ENCODE measurements at places on chromosomes 6 and 20.

DNA sequence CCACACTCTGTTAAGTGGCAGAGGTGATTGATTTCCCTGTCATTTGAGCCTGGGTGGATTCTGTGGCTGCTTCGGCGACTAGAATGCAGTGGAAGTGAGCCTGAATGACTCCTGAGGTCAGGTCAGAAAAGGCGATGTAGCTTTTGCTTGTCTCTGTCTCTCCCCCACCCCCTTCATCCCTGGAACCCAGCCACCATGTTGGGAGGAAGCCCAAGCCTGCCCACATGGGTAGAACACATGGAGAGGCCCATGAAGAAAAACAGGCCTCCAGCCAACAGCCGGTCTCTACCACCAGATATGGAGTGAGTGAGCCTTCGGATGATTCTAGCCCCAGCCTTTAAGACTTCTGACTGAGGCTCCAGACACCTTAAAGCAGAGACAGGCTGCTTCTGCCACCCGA lies 181.0 kb downstream of the TFAP2C start:
- no peak for DNase-seq

DNA sequence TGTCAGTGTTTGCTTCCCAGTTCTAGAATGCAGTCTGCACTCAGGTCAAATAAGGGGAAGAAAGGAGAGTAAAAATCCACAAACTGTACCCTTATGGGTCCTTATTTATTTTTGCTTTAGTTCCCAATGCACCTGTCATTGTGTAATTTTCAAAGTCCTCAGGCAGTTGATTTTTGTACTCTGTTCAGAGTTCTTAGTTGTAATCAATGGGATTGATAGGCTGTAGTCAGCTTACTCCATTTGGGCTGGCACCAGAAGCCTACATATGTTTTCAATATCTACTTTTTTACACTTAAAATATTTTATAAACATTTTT lies 18.6 kb downstream of the AIG1 start:
- no peak for DNase-seq

GRCh38 chr6:90303039-90303438 lies 6.4 kb upstream of the BACH2 start:
- no peak for DNase-seq

DNA sequence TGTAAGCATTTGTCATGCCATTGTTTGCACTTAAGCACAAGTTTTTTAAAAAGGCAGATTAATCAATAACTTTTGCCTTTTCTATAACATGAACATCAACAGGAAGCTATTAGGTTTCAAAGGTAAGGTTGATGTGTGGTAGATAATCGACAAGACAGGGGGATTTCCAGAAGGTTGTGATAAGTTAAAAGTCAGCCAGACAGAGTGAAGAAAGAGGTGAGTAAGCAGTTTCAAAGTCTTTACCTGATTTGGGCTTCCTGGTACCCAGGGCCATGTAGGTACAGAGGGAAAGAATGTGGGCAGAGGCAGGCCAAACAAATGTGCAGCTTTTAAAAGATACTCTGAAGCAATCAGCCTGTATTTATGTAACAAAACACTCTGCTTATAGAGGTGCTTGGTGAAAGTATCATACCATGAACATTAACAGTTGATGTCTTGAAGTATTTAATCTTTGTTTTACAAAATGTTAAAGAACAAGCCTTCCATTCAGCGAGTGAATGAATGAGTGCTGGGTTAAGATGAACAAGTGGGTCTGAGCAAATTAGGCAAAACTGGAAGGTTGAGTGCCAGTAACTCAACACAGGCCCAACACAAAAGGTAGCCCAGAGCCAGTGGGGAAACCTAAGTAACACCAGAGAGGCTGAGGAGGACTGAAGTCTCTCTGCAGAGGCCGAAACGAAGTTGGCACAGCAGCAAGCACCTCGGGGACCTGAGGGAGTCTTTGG lies 60.2 kb downstream of the LRRC1 start:
- no peak for DNase-seq

DNA sequence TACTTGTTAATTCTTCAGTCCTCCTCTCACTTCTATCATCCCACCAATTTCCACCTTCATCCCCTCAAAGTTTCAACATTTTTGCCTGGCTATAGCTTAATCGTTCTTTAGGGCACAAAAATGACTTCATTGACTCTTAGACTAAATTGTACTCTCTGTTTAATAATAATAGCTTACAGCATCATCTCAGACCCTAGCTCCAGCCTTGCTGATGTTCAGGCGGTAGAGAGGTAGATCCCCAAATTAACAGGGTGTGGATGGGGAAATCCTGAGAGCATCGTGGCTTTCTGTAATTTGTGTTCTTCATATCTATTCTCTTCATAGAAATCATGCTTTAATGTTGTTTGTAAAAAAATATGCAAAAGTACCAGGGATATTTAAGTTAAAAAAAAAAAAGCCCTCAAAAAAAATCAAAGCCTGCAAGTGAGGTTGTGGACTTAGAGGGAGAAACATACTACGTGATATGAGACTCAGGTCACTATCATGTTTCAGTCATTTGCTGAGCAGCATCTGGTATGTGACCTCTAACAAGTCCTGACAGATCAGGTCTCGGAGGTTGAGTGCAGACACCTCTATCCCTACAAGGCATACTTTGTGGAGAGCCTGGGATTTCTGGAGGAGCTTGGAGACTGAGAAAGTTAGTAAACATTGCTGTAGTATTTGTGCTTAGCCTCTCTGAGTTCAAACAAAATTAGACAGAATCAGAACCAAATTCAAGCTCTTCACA lies 1063.3 kb upstream of the CITED2 start:
- no peak for DNase-seq

DNA sequence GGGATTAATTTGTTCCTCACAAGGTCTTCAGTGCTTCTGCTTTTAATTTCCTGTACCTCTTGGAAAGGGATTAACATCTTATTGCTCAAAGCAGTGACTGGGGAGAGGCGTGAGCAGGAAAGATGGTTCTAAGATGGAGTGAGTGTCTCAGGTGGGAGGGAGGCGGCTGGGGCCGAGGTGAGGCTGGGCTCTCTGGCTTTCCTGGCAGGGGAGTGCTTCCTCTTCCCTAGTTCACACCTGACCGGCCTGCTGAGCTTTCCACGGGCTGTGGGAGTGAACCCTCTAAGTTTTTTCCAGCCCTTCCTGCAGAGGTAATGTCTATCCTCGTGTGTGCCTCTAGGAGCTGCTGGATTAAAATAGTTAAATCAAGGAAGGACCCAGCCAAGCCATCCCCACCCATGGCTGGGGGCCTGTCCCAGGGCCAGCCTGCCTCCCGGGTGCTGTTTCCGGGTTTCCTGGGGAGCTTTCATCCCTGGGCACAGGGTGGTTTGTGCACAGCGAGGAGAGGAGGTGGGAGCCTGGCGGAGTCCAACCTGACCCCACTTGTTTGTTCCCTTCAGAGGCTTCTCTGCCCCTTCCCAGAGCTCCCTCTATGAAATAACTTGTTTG lies 179.1 kb downstream of the TFAP2C start:
- DNase-seq = no peak

DNA sequence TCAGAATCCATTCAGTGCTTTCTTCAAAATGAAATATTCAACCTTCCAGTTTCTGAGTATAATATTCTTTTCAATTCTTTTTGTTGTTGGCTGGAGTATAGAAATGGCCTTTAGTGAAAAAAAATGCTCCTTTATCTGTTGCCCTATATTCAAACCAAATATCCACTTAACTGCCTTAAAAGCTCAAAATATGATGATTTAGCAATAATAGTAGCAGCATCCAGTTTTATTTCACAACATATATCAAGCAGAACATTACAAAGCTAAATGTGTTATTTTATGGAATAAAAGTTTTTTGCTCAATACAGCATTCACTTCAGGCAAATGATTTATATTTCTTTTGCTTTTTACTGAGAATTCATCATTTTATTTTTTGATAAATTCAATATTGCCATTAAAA lies 322.4 kb upstream of the EYS start:
- no peak for DNase-seq

GRCh38 chr6:167815296-167815980 lies 11.3 kb upstream of the AFDN start:
- no peak for DNase-seq

DNA sequence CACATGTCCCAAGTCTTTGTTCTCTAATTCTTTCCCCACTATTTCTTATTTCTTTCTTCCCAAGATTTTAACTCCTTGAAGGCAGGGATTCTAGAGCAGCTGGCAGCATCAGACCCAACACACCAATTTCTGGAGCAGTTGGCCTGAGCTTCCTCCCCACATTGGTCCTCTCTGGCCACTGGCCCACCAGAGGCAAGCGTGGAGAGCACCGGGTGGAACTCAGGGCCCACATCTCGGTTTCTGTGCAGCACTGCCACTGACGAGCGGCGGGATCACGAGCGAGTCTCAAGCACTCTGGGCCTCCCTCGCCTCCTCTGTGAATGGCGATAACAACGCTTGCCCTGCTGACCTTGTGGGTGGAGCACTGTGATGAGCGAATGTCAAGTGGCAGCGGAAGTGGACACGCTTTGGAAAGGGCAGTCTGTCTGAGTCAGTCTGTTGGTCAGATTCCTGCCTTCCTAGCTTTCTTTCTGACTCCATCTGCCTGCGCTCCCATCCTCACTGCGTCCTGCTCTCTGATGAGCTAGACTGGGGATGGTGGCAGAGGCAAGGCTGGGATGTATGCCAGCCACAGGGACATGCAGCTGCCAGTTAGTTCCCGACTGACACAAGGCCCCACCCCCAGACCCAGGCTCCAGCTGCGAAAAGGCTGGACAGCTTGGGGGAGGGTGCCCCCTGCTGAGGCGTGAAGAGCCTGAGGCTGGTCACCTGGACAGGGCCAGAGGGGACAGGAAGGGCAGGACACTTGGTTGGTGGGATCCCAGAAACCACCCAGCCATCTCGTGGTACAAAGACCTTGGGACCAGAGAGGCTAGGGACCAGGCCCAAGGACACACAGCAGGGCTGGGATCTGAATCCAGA lies 4.5 kb upstream of the SPDEF start:
- no peak for DNase-seq

DNA sequence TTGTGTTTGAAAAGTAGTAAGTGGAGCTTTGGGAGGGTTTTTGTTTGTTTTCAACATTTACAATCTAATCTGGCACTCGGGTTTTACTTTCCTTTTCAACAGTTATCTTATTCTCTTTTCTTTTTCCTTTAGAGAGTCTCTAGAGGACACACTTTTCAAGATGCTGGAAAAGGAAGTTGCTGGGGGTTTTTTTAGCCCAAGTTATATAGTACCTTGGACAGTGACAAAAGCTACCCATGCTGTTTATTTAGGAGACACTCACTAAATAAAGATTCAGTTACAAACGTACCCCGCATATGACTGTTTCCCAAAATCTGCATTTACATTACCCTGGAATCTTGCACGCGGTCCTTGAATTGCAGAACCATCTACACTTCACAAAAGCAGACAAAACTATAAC lies 78.8 kb downstream of the MAP7 start:
- no peak for DNase-seq

- no peak for DNase-seq
Measured at GRCh38 chr6:26032340-26033084, 54.7 kb upstream of the HFE start.

GRCh38 chr20:54174457-54175175 lies 830 bp upstream of the CYP24A1 start:
- no peak for DNase-seq

- DNase-seq = no peak
Measured at GRCh38 chr20:63347081-63347741, 13.9 kb downstream of the CHRNA4 start.

DNA sequence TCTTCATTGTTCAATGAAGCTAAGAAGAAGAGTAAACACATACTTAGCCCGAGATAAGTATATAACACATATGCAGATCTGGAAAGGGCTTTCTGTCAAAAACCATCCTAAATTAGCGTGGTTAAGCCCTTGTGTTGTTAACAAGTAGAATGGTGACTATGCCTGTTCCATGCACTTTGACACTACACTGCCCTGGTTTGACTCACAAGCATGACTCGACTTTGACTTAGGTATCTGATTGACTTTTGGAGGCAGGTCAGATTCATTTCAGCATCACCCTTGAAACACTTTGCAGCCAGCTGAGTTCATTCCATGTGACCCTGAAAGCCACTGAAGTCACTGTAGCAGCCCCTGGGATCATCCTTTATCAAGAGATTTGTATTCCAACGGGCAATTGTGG lies 239.8 kb downstream of the TBX18 start:
- DNase-seq = no peak

GRCh38 chr6:41601248-41601549 lies 37.1 kb upstream of the MDFI start:
- no peak for DNase-seq

DNA sequence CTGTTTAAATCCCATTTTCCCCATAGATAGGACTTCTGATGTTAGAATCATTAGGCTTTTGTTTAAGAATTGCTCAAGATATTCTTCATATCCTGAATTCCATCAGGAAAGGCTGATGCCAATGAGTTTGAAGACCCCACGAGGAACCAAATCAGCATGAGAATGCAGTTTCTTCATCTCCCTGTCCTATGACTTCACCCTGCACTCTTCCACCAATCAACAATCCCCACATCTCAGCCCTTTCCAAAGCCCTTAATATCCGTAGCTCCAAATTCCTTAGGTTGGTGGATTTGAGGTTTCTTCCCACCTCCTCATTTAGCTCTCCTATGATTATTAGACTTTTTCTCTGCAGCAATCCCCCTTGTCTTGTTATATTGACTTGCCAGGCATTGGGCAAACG lies 88.3 kb upstream of the PRND start:
- no peak for DNase-seq

DNA sequence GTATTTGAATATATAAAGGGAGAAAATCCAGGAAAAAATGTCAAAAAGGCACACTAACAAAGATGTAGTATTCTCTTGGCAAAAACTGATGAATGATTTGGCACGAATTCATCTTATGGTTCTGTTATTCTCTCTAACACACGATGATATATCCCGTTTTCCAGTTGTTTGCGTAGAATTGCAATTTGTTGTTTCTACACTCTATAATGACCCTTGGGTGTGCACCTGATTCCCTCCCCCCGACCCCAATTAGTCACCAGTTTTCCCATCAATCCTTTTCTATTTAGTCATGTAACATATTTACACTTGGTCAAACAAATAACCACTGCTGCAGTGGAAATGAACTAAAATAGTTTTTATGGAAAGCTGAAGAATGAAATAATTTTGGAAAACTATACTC lies 1.5 kb upstream of the ARID1B start:
- no peak for DNase-seq

DNA sequence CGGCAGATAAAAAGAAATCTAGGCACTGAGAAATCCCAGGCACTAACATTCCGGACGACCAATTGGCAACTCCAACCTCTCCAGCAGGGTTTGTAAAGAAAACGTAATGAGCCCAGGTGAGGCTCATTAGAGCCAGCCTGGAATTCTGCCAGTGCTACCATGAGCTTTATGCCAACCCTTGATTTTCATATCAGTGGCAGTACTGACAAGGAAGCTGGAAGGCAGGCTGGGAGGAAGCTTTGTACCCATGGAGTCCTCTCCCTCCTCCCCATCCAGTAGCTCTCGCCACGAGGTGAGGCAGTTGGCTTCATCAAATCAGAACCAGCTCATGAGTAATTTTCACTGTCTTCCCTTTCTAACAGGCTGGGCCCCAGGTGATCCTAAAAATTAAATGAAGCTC lies 250.2 kb downstream of the ZNF217 start:
- no peak for DNase-seq
